Activated CD4-positive, alpha-beta T cell treated with anti-CD3 and anti-CD28 coated beads for 36 hours (primary cell): ENCODE measurements at places on chromosomes 1 and 21.

GRCh38 chr1:69045572-69045971, 522.1 kb upstream of the LRRC7 start:
- H3K36me3 ChIP-seq, result no peaks in the 10 kb centered on the region
- no peak for DNase-seq
- no peak overlapping the region for H3K4me3 ChIP-seq
- H3K4me1 ChIP-seq, result no peaks in the 10 kb centered on the region

- H3K27me3 ChIP-seq, result no peaks in the 10 kb centered on the region
- no peak overlapping the region for H3K4me3 ChIP-seq
- H3K4me1 ChIP-seq, result peaks cover 12% of the 10 kb centered on the region
- no peak for DNase-seq
- peaks cover 34% of the 10 kb centered on the region for H3K36me3 ChIP-seq
- H3K27ac ChIP-seq, result no peak overlapping the region
Measured at GRCh38 chr1:246631426-246631825, 65.2 kb downstream of the CNST start.

GRCh38 chr1:10389271-10389973, 9.4 kb upstream of the PGD start:
- no peaks in the 10 kb centered on the region for H3K27me3 ChIP-seq
- no peak overlapping the region for H3K27ac ChIP-seq
- no peak for DNase-seq
- H3K36me3 ChIP-seq, result no peaks in the 10 kb centered on the region
- no peak overlapping the region for H3K4me3 ChIP-seq

- no peak for DNase-seq
- H3K36me3 ChIP-seq, result peaks cover 3% of the 10 kb centered on the region
- H3K27ac ChIP-seq, result peak overlapping the region; percentile 51
- peaks cover 40% of the 10 kb centered on the region for H3K4me1 ChIP-seq
- H3K27me3 ChIP-seq, result no peaks in the 10 kb centered on the region
Measured at GRCh38 chr21:31299291-31300147, 44.5 kb downstream of the TIAM1 start.

GRCh38 chr1:909861-910310, 13.8 kb upstream of the SAMD11 start:
- peak; percentile 5 for DNase-seq
- H3K27me3 ChIP-seq, result peaks cover 39% of the 10 kb centered on the region
- H3K36me3 ChIP-seq, result no peaks in the 10 kb centered on the region
- H3K27ac ChIP-seq, result no peak overlapping the region

DNA sequence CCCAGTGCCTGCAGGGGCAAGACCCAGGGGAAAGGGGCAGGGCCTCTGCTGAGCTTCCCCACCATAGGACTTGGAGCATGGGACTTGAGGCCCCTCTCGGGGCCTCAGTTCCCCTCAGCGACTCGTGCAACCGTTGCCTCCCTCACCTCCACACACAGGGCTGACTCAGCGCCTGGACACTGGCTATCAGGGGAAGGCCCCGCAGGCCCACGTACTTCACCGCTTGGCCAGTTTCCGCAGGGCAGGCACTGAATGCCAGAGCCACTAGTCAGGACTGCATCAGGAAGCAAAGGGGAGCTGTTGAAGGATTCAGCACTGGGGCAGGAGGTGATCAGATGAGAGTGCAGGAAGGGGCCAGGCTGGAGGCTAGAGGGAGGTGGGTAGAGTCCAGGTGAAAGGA, 15.5 kb upstream of the FAM131C start:
- no peaks in the 10 kb centered on the region for H3K4me1 ChIP-seq
- H3K36me3 ChIP-seq, result no peaks in the 10 kb centered on the region
- H3K27ac ChIP-seq, result no peak overlapping the region
- H3K27me3 ChIP-seq, result no peaks in the 10 kb centered on the region
- no peak for DNase-seq

DNA sequence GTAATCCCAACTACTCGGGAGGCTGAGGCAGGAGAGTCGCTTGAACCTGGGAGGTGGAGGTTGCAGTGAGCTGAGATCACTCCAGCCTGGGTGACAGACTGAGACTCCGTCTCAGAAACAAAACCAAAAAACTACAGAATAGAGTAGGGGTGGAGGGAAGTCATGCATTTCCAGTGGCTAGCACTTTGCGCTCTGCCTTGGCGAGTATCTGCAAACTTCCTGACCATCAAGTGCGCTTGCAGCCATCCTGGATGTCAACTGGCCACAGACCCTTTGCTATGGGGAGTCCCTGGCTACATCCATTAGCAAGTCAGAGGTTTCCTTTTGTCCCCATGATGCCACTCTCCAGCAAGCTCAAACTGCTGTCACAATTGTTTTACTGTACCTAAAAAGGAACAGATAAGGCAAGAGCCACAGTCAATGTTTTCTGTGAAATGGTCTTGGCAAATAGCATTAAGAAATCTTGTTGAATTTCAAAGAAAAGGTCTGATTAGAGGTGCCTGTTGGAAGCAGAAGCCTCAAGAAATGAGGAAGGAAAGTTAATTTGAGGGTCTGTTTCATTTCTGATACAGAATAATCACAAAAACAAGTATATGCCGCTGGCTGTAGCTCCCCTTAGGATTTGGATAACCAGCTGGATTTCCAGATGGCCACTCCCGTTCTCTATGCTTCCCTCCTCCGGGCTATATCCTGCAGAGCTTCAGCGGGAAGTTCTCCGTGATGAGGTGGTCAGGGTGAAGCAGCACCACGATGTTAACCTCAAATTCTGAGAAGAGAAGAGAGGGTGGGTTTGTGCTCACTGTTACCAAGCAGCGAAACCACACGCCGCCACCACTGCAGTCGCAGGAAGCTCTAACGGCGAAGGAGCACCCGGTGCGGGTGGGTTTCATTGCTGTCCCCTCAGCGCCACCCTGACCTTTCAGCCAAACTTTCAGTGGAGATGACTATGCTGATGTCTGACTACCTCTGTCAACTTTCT, 42.0 kb downstream of the VPS26C start:
- peak; percentile 77 for DNase-seq
- peak overlapping the region; percentile 91 for H3K27ac ChIP-seq
- H3K36me3 ChIP-seq, result peaks cover 65% of the 10 kb centered on the region

DNA sequence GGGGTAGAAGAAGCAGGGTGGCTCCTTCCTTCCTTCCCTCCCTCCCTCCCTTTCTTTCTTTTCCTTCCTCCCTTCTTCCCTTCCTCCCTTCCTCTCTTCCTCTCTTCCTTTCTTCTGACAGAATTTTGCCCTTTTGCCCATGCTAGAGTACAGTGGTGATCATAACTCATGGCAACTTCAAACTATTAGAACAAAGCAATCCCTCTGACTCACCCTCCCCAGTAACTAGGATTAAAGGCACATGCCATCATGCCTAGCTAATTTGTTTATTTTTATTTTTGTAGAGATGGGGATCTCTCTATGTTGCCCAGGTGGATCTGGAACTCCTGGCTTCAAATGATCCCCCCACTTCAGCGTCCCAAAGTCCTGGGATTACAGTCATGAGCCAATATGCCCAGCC, 10.0 kb upstream of the RPE65 start:
- no peak for DNase-seq
- no peak overlapping the region for H3K4me3 ChIP-seq
- H3K36me3 ChIP-seq, result no peaks in the 10 kb centered on the region

GRCh38 chr1:41689139-41689538, 204.7 kb upstream of the EDN2 start:
- no peaks in the 10 kb centered on the region for H3K36me3 ChIP-seq
- H3K4me1 ChIP-seq, result peaks cover 41% of the 10 kb centered on the region
- H3K27me3 ChIP-seq, result no peaks in the 10 kb centered on the region
- H3K27ac ChIP-seq, result no peak overlapping the region
- DNase-seq, result no peak

DNA sequence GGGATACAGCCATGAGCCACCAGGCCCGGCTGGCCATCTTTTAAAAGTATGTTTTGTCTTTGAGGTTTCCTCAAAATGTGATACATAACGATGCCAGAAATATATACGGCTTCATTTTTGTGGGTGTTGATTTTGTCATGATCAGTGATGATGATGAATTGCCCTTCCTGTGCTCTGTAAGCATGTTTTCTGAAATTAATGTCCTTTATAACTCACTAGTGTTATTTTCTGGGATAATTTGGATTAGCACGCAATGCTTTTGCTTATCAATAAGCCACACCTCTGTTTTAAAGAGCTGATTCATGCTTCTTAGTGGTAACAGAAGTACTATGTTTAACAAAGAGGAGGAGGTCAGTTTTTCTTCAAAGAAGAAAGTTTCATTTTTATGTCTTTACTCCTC, 25.6 kb downstream of the PHACTR4 start:
- no peak for DNase-seq
- H3K36me3 ChIP-seq, result peaks cover 3% of the 10 kb centered on the region
- no peak overlapping the region for H3K27ac ChIP-seq
- H3K27me3 ChIP-seq, result no peaks in the 10 kb centered on the region
- no peak overlapping the region for H3K4me3 ChIP-seq

- H3K4me3 ChIP-seq, result no peak overlapping the region
- no peak for DNase-seq
- no peaks in the 10 kb centered on the region for H3K4me1 ChIP-seq
Measured at GRCh38 chr1:25056536-25056935, 126.5 kb upstream of the RUNX3 start.

- no peak for DNase-seq
- H3K4me3 ChIP-seq, result no peak overlapping the region
- peaks cover 3% of the 10 kb centered on the region for H3K36me3 ChIP-seq
- peaks cover 34% of the 10 kb centered on the region for H3K4me1 ChIP-seq
Measured at GRCh38 chr1:8456308-8456912, 138.5 kb downstream of the SLC45A1 start.

- H3K27me3 ChIP-seq, result no peaks in the 10 kb centered on the region
- H3K4me1 ChIP-seq, result no peaks in the 10 kb centered on the region
- DNase-seq, result peak; percentile 9
- H3K36me3 ChIP-seq, result no peaks in the 10 kb centered on the region
- no peak overlapping the region for H3K4me3 ChIP-seq
- no peak overlapping the region for H3K27ac ChIP-seq
Measured at GRCh38 chr1:17086751-17087150, 32.5 kb downstream of the PADI2 start.

- peaks cover 40% of the 10 kb centered on the region for H3K4me1 ChIP-seq
- peak overlapping the region; percentile 90 for H3K27ac ChIP-seq
- H3K4me3 ChIP-seq, result peak overlapping the region; percentile 91
- H3K27me3 ChIP-seq, result no peaks in the 10 kb centered on the region
Measured at GRCh38 chr1:155272466-155273342, 600 bp downstream of the CLK2 start.

GRCh38 chr21:33733601-33734000, 91.3 kb downstream of the ITSN1 start:
- H3K36me3 ChIP-seq, result no peaks in the 10 kb centered on the region
- no peak overlapping the region for H3K4me3 ChIP-seq
- DNase-seq, result no peak
- no peaks in the 10 kb centered on the region for H3K4me1 ChIP-seq
- no peaks in the 10 kb centered on the region for H3K27me3 ChIP-seq

GRCh38 chr1:28197682-28198415, 21.4 kb upstream of the PTAFR start:
- peaks cover 52% of the 10 kb centered on the region for H3K36me3 ChIP-seq
- no peak for DNase-seq
- H3K4me3 ChIP-seq, result no peak overlapping the region
- no peaks in the 10 kb centered on the region for H3K27me3 ChIP-seq
- H3K27ac ChIP-seq, result peak overlapping the region; percentile 56
- H3K4me1 ChIP-seq, result peaks cover 47% of the 10 kb centered on the region

DNA sequence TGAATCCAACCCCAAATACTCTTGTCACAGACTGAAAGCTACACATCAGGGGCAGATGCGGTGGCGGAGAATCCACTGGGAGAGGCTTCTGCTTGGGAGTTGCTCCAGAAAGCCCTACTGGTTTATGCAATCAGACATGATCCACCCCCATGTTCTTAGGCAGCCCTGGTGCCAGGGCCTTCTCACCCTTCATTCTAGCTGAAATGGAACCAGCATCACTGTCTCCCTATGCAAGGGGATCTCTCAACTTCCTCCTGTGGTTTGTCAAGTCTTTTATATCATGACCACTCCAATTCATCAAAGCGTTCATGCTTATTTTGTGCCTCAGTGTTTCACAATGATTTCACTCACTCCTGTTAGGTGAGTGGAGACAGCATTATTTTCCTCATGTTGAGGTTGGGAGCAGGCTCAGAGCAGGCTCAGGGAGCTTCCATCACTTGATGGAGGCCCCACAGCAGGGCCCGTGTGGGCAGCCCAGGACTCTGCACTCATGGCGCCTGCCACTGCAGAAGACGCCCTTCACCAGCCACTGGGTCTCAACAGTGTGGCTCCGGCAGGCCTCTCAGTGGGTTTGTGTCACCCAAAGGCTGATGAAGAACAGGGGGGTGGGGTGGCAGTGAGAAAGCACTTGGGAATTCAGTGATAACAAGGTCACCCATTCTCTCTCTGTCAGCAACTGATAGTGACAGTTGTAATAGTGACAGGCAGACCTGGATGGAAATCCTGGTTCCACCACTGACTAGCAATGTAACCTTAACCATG, 67.1 kb downstream of the CD58 start:
- peaks cover 56% of the 10 kb centered on the region for H3K4me1 ChIP-seq
- peak; percentile 43 for DNase-seq
- H3K27me3 ChIP-seq, result no peaks in the 10 kb centered on the region
- H3K36me3 ChIP-seq, result no peaks in the 10 kb centered on the region

DNA sequence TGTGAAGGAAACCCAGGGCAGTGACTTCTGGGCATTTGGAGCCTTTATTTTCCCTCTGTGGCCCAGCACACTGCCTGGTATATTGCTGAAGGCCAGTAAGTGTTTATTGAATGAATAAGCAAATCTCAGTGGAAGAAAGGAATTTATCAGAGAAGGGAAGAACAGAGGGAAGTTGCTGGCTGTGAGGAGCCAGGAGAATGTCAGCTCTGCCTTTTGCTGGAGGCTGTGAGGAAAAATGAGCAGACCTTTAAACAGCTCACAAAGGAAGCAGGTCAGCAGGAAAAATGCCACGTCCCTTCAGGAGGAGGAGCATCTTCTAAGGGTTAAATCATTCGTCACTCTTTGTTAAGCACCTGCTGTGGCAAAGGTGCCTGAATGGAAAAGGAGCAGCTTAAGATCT, 75.9 kb downstream of the GIPC2 start:
- DNase-seq, result no peak
- H3K36me3 ChIP-seq, result no peaks in the 10 kb centered on the region
- H3K27ac ChIP-seq, result no peak overlapping the region
- no peak overlapping the region for H3K4me3 ChIP-seq

DNA sequence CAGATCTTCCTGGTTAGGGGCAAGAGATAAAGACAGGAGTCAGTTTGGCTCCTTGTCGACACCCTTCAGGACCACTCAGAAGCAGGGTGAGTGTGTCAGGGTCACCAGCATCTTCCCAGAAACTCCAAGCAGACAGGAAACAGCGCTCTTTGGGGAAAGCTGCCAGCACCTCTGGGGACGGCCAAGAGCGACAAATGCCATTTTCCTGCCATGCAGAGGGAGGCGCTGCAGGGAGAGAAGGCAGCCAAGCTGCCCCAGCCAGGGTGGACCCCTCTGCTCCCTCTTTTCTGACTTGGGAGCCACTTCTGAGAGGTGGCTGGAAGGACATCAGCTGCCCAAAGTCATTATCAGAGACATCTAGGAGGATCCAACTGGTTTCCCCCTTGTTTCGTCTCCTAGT, 29.0 kb downstream of the SIM2 start:
- no peaks in the 10 kb centered on the region for H3K4me1 ChIP-seq
- no peak for DNase-seq
- no peak overlapping the region for H3K27ac ChIP-seq
- peaks cover 11% of the 10 kb centered on the region for H3K27me3 ChIP-seq
- no peaks in the 10 kb centered on the region for H3K36me3 ChIP-seq

- no peaks in the 10 kb centered on the region for H3K27me3 ChIP-seq
- no peaks in the 10 kb centered on the region for H3K4me1 ChIP-seq
- H3K4me3 ChIP-seq, result no peak overlapping the region
- H3K27ac ChIP-seq, result no peak overlapping the region
Measured at GRCh38 chr1:17569200-17570139, 30.0 kb downstream of the ARHGEF10L start.

GRCh38 chr1:243529512-243529911, 273.7 kb downstream of the SDCCAG8 start:
- DNase-seq, result no peak
- peaks cover 20% of the 10 kb centered on the region for H3K36me3 ChIP-seq
- H3K4me3 ChIP-seq, result no peak overlapping the region
- H3K27ac ChIP-seq, result no peak overlapping the region
- H3K4me1 ChIP-seq, result peaks cover 7% of the 10 kb centered on the region
